PC-3 (cell line): ENCODE measurements at places on chromosomes 7 and 10.

- DNase-seq, result no peak
Measured at GRCh38 chr10:98078774-98079173, 48.4 kb upstream of the CRTAC1 start.

- DNase-seq, result no peak
Measured at GRCh38 chr10:121804460-121804859, 123.4 kb downstream of the ATE1 start.

DNA sequence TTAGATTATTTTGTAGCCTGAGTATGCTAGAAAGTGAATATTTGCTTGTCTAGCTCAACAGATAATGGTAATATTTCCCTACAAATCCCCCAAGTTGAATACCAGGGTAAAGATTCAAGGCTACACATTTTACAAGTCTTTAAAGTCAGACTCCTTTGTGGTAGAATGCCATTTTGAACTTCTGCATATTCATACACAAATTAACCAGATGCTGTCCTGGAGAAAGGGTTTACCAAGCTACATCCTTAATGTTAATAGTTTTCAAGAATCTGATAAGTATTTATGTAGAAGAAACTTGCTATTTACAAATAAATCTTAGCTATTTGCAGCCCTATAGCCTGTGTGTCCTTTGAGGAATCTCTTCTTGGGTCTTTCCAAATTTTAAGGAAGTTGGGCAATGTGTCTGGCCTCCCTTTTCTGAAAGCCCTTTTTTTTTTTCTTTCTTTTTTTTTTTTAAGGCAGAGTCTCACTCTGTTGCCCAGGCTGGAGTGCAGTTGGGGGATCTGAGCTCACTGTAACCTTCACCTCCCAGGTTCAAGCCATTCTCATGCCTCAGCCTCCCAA, 82.6 kb downstream of the CPEB3 start:
- DNase-seq, result no peak

GRCh38 chr10:19952224-19953010, 136.2 kb downstream of the PLXDC2 start:
- DNase-seq, result no peak

GRCh38 chr7:47666164-47666862, 84.4 kb upstream of the TNS3 start:
- no peak for DNase-seq

GRCh38 chr10:133476641-133476990, 22.9 kb downstream of the SCART1 start:
- no peak for DNase-seq

GRCh38 chr10:436911-437665, 252.4 kb downstream of the DIP2C start:
- peak; percentile 80 for DNase-seq

DNA sequence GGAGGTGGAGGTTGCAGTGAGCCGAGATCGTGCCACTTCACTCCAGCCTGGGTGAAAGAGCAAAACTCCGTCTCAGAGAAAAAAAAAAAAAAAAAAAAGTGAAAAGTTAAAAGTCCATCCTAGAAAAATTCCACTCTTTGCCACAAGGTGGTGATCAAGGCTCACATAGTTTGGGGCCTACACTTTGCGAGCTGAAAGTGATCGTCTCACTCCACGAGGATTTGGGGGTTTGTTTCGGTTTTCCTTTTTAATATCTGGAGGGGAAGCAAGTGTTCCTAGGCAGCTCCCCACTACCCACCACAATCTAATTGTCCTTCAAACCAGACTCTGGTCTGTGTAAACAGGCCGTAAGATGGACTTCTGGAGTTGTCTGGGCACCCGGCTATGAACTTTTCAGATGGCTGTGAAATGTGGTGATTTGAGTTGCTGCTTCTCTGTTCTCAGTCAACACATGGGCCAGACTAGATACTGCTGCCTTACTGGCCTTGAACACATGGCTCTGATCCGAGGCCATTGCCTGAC, 27.1 kb downstream of the PRLHR start:
- peak; percentile 73 for DNase-seq

- DNase-seq, result no peak
Measured at GRCh38 chr10:30834651-30835050, 197.0 kb downstream of the ZNF438 start.

- DNase-seq, result peak; percentile 22
Measured at GRCh38 chr10:19014034-19014433, 34.6 kb upstream of the MALRD1 start.

- DNase-seq, result peak; percentile 68
Measured at GRCh38 chr7:137169282-137169698, 174.2 kb downstream of the PTN start.

DNA sequence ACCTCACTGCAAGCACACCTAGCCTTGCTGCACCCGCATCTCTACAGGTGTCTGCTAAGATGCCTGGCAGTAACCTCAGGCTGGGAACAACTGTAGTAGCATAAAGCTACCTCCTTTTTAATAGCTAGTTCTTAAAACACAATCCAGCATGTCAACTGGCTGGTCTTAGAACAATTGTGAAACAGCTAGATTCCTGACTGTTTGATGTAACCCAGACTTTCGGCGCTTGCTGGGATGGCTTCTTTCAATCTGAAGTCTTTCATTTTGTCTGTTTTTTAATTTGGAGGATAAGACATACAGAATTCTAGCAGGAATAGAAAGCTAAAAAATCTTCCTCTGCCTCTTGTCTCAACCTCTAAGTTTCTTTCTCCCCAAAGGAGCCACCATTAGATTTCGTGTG, 59.8 kb downstream of the GSDME start:
- DNase-seq, result no peak

DNA sequence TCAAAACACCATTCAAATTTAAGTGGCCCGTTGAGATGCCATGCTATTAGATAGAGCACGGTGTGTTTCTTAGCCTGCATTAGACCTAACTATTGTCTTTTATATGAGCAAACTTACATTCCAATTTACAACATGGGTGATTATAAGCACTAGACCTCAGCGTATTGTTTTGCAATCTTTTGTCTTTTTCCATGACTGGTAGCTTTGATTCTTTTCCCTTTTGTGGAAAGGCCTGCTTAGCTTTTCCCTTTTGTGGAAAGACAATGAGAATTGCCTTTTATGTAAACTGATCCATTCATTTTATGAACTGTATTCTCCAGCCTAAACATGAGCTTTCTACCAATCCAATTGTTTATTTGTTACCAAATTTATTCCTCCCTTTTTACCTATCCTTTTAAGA, 823.1 kb downstream of the CCSER2 start:
- DNase-seq, result no peak

GRCh38 chr10:60441515-60441914, 51.8 kb upstream of the ANK3 start:
- DNase-seq, result peak; percentile 71

DNA sequence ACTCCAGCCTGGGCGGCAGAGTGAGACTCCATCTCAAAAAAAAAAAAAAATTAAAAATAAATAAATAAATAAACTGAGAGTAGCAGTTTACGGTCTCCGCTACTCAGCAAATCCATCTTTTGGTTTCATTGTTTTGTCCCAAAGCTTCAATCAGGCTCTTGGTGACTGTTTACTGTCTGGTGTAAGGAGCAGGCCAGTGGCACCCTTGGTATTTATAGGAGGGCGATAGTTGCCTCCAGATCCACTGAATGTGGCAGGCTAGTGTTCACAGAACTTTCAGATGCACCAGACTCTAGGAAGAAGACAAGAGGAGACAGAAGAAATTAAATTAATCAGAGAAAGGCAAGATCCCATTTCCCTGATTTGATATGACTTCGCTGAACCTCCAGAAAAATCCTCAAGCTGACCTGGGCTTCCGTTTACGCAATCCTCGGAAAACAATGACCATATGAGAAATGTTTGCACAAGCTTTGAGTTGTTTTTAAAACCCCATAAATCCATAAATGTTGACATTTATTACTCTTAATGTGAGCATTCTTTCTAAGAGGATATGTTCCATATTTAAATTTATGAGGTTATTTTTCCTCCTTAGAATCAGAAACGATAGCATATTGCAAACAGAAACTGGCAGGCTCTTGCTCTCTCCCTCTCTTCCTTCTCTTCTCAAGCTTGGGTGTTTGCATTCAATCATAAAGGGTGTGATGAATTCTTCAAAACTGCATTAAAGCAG, 7.1 kb upstream of the MUC3A start:
- peak; percentile 93 for DNase-seq

DNA sequence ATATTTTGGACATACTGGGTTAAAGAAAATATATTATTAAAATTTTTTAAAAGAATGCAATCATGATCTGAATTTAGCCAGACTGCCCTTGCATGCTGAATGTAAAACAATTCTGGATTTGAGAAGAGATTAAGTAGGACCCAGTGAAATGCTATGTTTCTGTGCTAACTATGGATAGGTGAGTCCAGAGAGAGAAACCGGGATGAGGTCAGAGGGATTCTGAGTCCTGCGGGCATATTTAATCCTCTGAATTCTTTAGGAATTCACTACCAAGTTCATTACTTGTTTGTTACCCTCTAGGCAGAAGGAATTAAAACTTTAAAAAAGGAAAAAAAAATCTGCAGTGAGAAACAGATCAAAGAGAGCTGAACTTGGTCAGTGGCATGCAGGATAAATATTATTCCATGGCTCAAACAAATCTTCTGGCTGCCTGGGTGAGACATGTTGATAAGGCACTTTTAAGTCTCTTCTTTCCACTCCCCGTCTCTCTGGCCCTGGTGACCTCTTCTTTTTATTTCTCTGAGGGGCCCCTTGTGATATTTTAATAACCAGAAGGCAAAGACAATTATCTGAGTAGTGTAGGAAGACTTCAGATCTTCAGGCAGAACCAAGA, 50.2 kb upstream of the LYZL1 start:
- DNase-seq, result no peak

DNA sequence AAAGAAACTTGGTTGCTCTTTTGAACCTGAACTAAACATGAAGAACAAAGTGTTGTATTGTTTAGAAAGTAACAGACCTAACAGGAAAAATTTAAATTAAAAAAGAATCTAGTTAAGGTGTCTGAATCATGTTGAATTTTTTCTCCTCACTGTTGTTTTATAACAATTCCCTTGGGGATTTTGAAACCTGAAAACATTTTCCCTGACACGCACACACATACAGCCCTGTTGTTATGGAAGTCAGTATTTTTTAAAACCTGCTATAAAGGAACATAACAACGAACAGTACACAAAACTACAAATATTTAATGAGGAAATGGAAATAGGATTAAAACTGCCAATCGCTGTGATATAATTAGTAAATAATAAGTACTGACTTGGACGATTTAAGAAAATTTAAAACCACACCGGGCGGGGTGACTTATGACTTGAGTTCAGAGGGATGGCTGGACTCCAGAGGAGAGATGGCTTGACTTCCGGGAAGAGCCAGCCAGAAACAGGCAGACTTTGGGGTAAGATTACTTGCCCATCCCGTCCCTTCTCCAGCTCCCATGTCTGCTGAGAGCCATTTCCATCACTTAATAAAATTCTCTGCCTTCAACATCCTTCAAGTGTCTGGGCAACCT, 16.2 kb upstream of the SPOCK2 start:
- no peak for DNase-seq

DNA sequence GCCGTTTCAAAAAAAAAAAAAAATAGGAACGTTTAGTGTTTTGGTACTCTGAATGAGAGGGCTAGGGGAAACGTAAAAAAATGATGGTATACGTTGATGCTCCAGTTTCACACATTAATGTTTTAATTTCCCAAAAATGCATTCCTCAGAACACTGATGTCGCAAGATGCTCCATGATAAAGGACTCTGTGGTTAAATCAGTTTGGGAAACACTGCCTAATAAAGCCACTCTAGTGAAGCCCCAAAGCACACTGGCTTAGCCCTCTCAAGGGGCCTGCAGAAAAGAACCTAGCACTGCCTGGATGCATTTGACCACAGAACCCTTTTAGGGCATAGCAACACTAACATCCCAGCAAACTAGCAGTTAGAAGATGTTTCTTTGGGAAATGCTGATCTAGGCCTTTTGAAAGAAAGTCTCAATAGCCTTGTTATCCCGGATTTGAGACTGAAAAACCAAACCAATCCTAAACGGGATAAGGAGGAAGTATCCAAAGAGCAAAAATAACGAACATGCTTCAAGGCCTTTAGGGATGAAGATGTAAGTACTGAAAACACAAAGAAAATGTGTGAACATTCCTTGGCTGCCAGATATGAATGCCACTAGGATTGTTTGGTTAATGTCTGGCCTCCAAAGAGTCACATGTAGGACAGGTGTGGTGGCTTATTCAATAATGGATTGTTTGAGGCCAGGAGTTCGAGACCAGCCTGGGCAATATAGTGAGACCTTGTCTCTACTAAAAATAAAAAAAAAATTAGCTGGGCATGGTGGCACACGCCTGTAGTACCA, 11.0 kb downstream of the DLG5 start:
- no peak for DNase-seq

GRCh38 chr10:6408799-6409198, 171.3 kb downstream of the PRKCQ start:
- DNase-seq, result no peak

GRCh38 chr7:26700386-26700785, 164.0 kb downstream of the SKAP2 start:
- no peak for DNase-seq

GRCh38 chr7:119888251-119888650, 384.7 kb upstream of the KCND2 start:
- DNase-seq, result no peak

DNA sequence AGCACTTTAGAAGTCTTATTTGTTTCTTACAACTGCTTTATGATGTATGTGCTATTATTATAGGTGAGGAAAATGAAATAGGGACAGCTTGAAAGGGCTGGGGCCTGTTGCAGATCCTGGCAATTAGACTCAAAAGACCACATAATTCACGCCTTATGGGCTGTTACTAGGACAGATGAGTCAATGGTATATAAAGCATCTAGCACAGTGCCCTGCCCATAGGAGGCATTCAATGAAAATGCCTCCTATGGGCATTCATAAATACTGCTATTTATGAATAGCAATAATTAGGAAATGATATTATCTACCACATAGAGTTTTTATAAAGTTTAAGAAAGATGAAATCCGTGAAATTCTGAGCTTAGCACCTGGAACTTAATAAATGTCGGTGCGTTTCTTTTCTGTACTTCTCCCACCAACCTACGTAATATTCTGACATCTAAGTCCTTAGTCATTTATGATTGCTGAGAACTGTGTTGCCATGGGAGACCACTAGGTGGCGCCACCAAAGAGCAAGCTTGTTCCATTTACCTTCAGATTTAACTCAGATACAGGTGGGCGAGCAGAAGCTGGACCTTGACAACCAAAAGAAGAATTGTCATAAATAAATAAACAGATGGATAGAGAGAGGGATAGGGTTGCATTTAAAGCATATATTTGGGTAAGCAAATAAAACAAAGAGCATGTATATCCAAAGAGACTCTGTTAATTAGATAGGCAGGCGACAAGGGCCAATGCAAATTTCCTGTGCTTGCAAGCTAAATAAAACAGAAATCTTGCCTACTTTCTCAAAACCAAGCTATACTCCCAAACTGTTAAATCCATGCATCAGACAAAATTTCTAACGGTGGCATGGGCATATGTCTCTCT, 699.9 kb downstream of the INHBA start:
- DNase-seq, result peak; percentile 70

- DNase-seq, result peak; percentile 70
Measured at GRCh38 chr7:91945476-91945875, 4.8 kb downstream of the AKAP9 start.

DNA sequence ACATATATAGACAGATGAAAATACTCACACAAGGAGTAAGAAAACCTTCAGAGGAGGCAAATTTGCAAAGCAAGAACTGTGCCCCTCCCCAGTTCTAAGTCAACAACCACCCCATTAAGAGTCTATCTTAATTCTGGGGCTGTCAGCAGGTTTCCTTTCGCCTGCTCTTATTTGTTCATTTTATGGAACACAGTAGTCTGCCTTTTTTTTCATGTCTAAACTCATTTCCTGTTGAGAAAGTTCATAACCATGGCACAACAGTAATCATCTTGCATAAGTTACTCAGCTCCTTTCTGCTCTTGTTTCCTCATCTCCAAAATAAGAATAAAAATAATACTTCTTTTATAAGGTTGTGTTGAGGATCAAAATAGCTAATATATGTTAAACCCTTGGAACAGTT, 25.8 kb upstream of the AMPH start:
- no peak for DNase-seq

- DNase-seq, result no peak
Measured at GRCh38 chr7:84477786-84478478, 283.3 kb upstream of the SEMA3A start.
